Right ventricle myocardium superior (tissue), 1 donor: ENCODE measurements at places on chromosomes 12 and 14.

DNA sequence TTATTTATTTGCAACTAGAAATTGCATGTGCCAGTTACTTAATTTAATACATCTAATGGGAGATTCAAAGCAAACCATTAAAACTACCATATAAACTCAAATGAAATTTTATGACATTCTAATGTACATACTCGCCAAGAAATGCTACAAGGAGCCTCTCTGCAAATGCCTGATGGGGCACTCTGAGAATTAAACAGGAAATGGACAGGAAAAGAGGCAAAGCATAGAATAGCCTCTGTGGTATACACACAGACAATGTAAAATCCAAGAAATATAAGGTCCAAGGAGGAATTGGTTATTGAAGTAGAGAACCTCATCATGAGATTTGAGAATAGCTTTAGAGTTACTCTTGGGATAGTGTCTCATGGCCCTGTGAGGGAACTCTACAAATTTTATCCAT is 41.2 kb downstream of the RAB21 start:
- no peak for DNase-seq

DNA sequence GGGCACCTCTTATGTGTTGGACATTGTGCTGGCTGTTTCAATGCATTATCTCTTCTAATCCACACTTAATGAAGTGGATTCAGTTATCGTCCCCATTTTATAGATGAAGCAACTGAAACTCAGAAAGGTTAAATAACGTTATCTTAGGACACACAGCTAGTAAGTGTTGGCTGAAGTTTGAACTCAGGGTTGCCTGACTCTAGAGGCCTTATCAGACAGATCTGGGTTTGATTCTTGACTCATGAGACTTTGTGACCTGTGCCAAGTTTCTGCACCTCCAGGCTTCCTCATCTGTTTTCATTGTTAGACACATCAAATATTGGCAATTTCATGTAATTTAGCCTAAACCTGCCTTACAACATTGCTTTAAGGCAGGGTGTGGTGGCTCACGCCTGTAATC is 18.2 kb upstream of the IRF2BPL start:
- DNase-seq: no peak

- DNase-seq: no peak
Observed at GRCh38 chr12:24467226-24467625, 481.7 kb downstream of the BCAT1 start.

GRCh38 chr14:70061108-70061507 is 127.6 kb downstream of the SLC8A3 start:
- no peak for DNase-seq

DNA sequence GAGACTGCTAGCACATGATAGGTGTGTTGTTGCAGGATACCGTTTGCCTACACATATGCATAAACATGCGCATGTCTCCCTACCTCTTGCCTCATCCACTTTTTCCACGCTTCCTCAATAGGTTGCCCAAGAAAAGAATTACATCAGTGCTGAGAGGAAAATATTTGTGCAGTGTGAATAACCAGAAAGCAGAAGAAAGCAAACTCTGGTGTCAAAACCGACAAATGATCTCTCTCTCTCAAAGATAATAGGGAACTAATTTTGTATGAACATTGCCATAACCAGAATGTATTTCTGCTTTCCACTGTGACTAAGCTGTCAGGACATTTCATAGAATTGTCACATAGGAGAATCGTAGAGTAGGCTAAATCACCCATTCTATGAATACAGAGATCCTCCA is 1.3 kb downstream of the CLEC7A start:
- DNase-seq: no peak

DNA sequence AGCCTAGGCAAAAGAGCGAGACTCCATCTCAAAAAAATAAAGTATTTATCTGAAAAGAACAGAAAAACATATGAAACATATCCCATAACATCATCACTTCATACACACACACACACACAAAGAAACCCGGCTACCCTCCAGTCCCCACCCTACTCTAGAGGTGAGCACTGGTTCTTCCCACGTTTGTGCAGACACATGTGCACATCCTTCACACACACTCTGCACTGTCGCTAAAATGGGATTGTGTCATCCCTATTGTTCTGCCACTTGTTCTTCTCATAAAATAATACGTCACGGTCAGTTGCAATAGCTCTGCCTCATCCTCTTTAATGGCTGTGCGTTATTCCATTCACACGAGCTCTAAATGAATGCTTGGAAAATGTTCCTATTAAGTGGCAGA is 85.9 kb upstream of the ANO2 start:
- DNase-seq: no peak

GRCh38 chr12:5172886-5173285 is 129.2 kb downstream of the KCNA5 start:
- DNase-seq: no peak

DNA sequence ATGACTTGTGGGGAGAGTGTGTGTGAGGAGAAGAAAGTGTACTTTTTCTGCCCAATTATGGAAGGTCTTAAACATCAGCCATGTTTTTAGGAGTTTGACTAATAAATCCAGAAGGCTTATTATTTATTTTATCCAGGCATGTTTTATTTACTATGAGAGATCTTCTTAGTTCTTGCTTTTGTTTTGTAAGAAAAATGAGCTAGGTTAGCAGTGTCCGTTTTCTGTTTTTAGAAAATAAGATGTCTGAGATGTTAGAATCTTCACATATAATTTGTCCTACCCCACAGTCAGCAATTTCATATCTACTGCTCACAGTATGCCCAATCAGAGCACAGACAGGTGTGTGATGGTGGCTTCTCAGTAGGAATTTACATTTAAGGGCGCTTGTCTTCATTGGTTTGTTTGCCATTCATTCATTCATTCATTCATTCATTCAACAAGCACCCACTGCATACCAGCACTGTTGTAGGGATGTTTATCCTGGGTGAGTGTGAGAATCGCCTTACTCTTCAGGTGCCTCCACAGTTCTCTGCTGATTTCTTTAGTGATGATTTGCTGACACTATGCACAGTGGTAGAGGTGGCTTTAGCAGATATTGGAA is 83.2 kb downstream of the CRADD start:
- no peak for DNase-seq

DNA sequence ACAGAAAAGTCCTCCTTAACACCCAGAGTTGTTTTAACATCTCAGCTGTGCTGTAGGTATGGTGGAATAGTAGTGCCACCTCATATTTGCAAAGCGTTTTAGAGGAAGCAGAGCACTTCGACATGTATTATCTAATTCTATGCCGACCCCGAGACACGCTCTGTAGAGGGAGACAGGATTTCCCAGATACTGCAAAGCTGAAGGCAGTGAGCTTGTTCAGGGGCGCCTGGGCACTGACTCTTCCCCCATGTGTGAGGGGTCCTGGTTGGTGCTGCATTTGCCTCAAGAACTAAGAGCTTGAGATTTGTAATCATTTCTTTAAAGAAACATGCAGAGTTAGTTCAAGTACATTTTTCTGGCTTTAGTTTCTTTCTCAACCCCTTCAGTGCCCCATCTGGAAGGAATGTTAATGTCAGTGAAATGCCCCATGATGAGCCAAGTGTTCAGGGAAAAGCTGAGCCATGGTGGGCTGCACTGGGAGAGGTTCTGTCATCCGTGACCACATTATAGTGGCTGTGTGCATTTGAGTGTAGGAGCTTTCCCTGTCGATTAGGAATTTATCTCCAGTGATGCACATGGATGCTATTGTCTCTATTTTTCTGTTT is 66.3 kb downstream of the MBIP start:
- DNase-seq: no peak

DNA sequence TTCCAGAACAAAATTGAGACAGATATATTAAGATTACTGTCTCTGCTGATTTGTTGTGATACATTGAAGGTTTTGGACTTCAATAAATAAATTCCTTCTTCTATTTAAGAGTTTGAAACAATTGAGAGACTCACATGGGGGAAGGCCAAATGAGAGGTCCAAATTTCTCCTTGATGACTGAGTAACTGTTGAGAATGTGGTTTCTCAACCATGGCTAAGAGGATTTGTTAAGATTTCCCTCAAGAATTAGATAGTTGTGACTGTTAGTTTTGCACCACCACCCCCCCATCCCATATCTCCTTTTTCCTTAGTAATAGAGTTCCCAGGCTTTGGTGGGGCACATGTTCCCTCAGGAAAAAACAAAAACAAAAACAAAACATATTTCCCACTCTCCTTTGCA is 47.7 kb upstream of the IGF1 start:
- no peak for DNase-seq

DNA sequence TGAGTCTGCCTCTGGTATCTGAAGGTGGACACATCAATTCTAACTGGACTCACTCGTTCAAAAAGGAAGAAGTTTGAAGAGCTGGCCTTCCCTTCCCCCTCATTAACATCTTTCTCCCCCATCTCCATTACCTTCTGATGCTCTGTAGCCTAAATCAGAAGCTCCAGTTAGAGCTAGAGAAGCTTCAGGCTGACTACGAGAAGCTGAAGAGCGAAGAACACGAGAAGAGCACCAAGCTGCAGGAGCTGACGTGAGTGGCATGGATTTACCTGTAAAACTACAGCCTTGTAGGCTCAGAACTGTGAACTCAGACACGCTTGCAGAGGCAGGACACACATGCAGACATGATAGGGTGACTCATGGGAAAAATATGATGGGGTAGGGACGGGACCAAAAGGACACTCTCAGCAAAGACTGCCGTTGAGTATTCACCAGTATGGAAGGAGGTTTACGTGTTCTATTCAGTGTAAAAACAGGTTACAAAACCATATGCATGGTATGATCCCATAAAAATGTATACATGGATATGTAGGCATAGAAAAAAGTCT is 14.3 kb upstream of the PIP4K2C start:
- no peak for DNase-seq

GRCh38 chr12:123867141-123867540 is 105.0 kb downstream of the DNAH10 start:
- no peak for DNase-seq

- DNase-seq: no peak
Observed at GRCh38 chr12:126976579-126976978, 1290.4 kb upstream of the TMEM132C start.

DNA sequence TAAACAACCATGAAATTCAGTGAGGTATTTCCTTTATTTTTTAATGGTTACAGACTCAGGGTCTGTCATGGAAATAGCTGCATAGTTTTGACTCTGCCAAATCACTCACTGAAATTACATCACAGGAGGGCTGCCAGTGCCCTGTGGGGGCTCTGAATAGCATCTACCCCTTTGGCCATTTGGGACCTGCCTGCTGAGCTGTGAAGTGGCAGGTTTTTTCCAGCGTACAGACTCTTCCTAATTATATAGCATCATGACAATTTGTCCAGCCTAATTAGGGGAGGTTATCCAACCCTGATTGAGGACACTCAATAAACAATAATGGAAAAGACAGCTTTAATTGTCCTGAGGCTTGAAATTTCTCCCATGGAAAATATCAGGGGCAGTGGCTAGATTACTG is 1.8 kb upstream of the COCH start:
- no peak for DNase-seq

DNA sequence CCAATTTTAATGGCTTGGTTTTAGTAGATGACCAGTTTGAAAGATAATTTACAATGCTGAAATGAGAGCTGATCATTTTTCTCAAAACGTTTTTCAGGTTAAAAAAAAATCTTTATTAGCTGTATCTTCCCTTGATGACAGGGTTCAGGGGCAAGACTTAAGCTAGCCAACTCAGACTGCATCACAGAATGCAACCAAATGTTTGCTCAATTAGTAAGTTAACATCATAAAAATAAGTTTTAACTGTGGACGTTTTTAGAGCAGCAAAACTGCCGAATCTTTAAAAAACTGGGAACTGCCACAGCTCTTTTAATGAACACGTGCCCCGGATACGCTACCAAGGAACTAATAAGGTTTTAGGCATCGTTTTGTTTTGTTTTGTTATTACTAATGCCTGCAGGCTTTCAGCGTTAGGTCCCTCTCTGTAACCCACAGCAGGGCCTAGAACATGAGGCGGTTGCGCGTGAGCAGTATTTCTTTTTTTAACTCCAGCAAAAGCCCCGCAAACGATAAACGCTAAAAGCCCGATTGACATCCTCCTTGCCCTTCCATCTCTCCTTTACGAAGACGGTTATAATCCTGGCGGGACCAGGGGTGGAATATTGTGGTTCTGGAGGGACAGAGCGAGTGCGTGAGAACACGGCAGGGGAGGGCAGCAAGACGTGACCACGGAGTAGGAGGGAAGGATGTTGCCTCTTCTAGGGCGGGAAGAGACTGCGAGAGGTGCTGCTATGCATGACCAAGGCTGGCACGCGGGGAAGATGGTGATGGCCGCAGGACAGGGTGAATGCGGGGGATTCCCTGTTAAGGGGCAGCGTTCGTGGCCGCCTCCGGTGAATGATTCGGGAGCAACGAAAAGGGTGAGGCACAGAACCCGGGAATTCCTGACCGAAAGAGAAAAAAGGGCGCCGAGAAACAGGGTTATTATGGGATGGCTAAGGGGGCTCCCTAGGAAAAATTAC is 652 bp downstream of the SUPT16H start:
- peak; percentile 54 for DNase-seq

GRCh38 chr14:48398675-48399282 is 723.4 kb upstream of the MDGA2 start:
- no peak for DNase-seq

DNA sequence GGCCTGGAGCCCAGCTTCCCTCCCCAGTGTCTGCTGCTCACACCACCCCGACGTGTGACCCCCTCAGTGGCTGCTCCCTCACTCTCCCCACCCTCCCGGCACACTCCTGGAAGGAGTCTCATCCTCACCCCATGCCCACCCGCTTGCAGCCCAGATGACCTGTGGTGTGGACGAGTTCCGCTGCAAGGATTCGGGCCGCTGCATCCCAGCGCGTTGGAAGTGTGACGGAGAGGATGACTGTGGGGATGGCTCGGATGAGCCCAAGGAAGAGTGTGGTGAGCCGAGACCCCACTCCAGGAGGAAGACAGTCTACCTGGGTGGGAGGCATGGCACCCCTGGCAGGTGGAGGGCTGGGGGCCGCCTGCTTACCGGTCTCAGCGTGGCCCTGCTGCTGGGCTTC is 15.0 kb upstream of the NXPH4 start:
- no peak for DNase-seq

DNA sequence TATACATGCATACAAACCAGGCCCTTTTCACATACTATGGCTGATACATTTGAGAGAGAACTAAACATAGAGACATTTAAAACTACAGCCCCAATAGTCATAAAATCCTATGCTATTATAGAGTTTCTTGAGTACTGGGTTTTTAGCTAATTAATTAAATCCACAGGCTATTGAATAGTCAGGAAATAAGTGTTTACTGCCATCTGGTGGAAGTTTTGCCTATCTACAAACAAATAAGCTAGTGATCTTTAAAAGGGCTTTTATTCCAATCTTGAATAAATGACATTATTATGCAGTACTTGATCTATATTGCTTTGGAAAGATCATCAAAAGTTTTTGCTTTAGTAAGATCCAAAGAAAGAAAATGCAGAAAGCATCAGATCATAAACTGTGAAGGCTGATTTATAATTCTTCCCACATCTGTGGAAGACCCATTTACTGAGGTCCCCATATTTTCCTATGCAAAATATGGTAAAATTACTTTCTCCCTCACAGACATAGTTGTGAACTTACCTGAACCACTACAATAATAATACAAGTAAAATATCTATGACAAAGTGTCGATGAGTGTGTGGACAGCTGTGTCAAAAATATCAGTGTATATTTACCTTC is 131.3 kb downstream of the ITPR2 start:
- DNase-seq: no peak
